ENCODE measurements at places on chromosomes 5 and 9.

- no peak for DNase-seq
Measured at GRCh38 chr9:14478175-14479162, 164.5 kb upstream of the NFIB start.

- no peak for DNase-seq
Measured at GRCh38 chr9:96779089-96779488, 1.2 kb upstream of the ZNF510 start.

DNA sequence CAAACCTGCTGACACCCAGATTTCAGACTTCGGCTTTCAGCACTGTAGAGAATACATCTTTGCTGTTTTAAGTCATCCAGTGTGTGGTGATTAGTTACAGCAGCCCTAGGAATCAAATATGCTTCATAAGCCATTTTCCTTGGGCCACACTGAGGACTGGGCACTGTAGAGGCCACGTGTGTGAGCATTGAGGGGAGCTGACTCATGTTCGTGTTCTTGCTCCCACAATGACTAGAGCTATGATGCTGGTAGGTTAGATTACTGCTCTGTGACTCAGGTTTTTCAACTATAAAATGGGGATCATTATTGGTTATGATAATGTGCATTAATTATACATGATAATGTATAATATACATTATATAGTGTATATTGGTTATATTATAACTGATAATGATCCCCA, 96.5 kb upstream of the PALM2AKAP2 start:
- no peak for DNase-seq

DNA sequence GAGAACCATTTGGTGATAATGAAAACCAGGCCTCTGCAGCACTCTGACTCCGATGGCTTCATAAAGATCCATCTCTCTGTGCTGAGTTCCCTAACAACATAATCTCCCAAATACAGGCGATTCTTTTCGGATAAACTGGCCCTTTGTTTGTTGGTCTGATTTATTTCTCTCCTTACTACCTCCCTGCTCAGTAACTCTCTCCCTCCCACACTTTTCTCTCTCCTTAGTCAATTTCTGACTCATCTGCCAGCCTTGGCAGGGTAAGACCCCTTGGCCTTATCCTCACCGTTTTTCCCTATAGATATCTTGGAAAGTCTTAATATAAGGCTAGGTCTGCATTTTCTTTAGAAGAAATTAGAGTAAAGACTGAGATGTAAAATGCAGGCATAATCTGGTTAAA, 128.7 kb downstream of the BRINP1 start:
- DNase-seq = no peak

DNA sequence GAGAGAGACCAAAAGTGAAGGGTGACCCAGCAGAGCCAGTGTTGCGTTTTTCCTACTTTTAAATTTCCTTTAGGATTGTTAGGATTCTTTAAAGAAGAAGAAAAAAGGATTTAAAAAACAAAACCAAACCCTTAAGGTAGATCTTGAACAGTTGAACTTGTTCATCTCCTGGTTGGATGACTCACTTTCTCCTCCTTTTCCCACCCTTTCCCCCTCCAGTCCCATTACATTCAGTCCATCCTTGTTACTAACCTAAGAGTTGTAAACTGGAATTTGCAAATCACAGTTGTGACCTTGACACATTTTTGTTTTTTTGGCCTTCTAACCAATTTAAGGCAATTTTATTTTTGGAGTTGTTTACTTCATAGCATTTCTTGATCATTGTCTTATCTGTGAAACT, 289.2 kb downstream of the ARHGAP26 start:
- no peak for DNase-seq

- peak; percentile 2 for DNase-seq
Measured at GRCh38 chr5:42494414-42494813, 71.2 kb downstream of the GHR start.

DNA sequence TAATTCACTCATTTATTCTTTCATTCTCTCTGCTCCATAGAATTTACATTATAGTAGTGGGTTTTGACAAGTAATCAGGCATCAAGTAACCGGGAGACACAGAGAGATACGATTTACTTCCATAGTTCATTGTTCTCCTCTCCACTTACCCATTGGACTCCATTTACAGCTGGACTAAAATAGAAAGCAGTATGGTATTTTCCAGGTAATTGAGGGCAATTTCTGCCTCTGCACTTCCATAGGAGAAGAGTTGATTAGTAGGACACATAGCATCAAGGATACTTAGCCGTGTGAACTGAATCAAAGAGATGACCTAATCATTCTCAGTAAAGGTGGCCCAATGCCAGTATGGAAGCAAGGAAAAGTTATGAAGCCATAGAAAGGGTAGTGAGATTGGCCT, 244.4 kb downstream of the COX7C start:
- no peak for DNase-seq

- DNase-seq = no peak
Measured at GRCh38 chr5:3564116-3564515, 31.5 kb upstream of the IRX1 start.

DNA sequence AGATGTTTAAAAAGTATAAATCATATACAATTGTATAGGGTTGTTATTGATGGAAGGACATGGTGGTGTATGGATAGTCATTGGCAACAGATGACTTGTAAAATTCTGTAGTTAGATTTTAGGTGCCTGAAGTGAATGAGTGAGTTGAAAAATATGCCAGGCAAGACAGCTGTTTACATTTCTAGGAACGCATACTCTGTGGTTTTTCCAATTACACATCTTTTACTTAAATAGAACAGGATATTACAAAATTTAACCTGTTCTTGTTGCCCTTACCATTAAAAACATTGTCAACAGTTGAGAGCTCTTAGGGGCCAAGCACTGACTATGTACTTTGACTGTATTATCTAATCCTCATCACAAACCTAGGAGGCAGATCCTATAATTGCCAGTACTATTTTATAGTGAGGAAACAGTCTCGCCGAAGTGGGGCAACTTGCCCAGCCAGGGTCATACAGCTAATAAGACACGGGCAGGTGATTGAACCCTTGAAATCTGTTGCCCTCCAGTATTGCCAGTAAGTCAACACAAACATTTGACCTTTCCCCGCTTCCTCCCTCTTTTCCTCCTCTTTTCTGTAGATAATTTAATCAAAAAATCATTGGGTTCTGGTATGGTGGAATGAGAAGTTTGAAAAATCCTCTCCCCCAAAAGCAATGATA, 88.6 kb downstream of the MACROH2A1 start:
- no peak for DNase-seq

- DNase-seq = no peak
Measured at GRCh38 chr5:172178301-172178987, 9.6 kb downstream of the STK10 start.

GRCh38 chr5:133198511-133198910, 146.7 kb downstream of the HSPA4 start:
- no peak for DNase-seq

- no peak for DNase-seq
Measured at GRCh38 chr9:77947651-77948050, 84.0 kb downstream of the GNAQ start.

DNA sequence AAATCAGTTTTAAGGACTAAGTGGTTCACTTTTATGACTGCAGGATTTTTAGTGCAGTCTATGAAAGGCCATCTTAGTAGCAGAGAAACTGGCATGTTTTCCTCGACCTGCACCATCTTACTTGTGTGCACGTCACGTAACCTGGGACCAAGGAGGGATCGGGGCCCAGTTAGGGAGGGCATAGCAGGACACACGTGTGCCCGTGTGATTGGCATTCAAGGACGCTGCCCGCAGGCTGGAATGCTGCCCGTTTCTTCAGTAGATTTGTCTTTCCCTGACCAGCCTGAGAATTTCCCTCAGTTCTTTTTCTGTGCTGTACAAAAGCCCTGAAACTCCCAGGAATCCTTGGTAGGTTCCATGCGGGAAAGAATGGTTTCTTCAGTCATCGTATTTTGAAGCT, 196.3 kb downstream of the TRIO start:
- peak; percentile 65 for DNase-seq

DNA sequence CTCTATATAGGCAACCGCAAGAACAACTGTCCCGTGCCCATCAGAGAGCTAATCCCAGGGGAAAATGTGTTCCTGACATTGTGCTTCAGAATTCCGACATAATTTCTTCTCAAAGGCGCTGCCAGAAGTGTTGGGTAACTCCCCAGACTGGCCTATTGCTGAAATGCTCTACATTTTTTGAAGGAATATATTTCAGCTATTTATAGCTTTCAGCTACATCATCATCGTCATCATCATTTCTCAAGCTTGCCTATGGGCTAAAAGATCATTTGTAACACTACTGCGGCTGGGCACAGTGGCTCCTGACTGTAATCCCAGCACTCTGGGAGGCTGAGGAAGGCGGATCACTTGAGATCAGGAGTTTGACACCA, 49.7 kb downstream of the MYO10 start:
- no peak for DNase-seq

DNA sequence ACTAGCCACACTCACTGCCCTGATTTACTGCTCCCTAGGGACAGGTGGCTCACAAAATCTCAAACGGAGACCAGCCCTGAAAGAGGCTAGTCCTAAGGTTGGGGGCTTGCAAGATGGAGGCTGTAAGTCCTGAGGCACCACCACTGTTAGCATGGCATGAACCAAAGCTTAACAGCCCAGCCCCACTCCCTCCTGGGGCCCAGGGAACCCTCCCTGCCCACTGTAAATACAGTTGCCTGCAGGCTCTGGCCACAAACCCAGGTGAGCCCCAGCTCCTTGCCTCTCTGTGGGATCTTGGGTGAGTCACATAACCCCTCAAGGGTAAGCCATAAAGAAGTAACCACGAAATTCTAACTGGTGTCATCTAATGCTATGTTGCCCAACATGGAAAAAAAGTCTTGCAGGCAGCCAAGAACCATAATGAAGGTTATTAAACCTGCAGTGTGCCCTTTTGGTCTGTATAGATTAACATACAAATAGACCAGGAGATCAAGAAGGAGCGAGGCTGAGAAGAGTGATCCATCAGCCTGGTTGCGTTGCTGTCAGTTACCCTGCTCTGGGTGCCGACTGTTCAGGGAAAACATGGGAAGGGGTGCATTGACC, 1.7 kb upstream of the POMT1 start:
- DNase-seq = peak; percentile 57

DNA sequence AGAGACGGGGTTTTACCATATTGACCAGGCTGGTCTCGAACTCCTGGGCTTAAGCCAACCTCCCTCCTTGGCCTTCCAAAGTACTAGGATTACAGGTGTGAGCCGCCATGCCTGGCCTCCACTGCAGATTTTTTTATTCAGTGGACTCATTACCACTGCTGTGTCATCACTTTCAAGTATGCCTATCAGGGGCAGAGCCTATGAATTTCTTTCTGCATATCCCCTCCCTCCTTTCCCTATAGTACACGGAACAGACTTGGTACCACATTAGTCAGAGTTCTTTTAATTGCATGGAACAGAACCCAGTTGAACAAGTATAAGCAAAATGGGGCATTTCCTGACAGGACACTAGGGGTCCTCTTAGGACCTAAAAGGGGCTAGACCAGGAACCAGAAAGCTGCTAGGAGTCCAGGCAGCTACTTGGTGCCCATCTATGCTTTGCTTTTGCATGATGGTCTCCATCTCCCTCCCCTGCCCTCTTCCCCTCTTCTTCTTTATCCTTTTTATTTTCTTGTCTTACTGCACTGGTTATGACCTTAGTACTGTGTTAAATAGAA, 5.8 kb downstream of the BSPRY start:
- DNase-seq = no peak

GRCh38 chr5:115375893-115376292, 79.4 kb upstream of the CCDC112 start:
- DNase-seq = no peak

DNA sequence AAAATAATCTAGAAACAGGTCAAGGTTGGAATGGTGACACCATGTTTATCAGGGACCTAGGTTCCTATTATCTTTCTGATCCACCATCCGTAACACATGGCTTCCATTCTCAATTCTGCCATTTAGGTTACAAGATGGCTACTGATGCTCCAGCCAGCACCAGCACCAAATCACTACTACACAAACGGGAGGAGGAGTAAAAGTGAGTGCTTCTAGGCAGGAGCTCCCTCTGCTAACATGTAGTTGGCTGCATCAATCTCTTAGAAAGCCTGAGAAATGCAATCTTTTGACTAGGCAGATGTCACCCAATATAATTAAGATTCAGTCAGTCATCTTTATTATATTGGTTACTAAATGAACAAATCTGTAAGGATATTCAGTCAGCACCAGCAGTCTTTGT, 515.9 kb downstream of the RAB3C start:
- DNase-seq = no peak

DNA sequence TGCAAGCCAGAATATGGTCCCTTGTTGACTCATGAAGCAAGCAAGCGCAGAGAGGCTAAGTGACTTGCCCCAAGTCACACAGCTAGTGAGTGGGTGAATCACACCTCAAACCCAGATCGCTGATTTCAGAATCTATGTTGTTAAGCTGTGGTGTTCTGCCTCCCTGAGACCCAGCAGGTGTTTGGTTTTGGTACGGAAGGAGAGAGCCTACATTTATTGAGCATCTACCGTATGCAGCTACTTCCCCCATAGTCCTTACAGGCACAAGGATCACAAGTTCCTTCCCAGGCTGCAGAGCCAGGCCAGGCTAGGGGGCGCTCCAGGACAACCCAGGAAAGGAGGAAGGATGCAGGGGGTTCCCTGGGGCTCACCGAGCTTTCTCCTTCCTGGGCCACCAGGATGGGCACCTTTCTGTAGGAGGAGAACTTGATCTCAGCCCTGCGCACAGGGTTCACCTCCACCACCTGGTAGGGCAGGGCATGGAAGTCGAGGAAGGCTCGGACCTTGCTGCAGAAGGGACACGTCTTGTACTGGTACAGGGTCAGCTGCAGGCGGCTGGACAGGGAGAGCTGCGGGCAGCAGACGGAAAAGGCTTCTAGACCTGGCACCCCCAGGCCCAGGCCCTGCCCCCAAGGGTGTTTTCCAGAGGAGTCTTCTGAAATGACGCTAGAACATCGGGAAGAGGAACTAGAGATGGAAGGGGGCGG, 2.5 kb downstream of the PTGES2 start:
- DNase-seq = peak; percentile 62

- no peak for DNase-seq
Measured at GRCh38 chr5:149546974-149547373, 4.3 kb downstream of the CSNK1A1 start.

- DNase-seq = no peak
Measured at GRCh38 chr5:58041884-58042283, 418.0 kb downstream of the PLK2 start.

GRCh38 chr5:117212866-117213265, 638.2 kb upstream of the SEMA6A start:
- DNase-seq = peak; percentile 12

- DNase-seq = no peak
Measured at GRCh38 chr9:7982907-7983306, 183.3 kb upstream of the DMAC1 start.

DNA sequence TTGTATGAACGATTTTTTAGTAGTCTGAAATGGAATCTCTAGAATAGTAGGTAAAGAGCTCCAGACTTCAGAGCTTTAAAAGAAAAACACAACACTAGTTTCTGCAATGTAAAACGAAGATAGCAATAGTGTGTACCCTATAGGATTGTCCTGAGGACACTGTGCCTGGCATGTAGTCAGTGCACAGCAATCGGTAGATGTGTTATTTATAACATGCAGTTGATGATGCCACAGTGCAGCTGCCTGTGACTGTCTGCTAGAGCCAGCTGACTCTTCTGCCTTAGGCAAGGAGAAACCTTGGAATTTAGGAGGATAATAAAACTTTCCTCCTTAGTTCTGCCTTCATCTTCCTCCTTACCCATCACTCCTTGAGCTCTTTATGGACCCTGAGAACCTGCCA, 27.7 kb upstream of the TMOD1 start:
- no peak for DNase-seq

Data from astrocyte of the hippocampus (primary cell).